ENCODE measurements at places on chromosomes 6 and 20.

- DNase-seq: no peak
Observed at GRCh38 chr6:124999105-124999764, 37.0 kb downstream of the RNF217 start.

DNA sequence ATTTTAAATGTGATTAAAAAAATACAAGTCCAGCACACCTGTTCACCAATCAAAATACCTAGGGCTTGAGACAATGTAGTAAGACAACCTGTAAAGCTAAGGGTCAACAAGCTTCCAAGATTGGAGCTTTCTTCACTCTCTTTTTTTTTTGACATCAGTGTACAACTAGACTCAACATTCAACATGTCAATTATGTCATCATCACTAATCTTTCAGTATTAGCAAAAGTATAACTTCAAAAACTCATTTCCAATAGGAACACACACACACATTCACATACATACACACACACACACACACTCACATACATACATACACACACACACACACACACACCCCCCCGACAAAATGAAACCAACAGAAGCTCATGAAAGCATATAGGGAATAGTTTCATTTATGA lies 26.0 kb downstream of the PRKN start:
- no peak for DNase-seq

GRCh38 chr6:30991891-30992290 lies 8.4 kb downstream of the MUC21 start:
- no peak for DNase-seq

GRCh38 chr6:7058250-7058923 lies 49.4 kb upstream of the RREB1 start:
- no peak for DNase-seq

DNA sequence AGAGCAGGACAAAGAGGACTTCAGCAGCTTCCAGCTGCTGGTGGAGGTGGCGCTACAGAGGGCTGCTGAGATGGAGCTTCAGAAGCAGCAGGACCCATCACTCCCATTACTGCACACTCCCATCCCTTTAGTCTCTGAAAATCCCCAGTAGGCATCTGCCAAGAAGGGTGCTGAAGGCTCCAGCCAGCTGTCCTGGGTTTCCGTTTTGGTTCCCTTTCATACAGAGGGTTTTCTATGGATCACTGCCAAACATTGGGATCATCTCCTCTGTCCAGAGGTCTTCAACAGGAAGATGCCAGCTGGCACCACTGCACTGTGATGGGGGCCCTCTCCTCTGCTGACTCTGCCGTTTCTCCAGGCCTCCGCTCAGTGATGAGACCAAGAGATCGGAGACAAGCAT lies 14.3 kb upstream of the RAB5IF start:
- DNase-seq: no peak

DNA sequence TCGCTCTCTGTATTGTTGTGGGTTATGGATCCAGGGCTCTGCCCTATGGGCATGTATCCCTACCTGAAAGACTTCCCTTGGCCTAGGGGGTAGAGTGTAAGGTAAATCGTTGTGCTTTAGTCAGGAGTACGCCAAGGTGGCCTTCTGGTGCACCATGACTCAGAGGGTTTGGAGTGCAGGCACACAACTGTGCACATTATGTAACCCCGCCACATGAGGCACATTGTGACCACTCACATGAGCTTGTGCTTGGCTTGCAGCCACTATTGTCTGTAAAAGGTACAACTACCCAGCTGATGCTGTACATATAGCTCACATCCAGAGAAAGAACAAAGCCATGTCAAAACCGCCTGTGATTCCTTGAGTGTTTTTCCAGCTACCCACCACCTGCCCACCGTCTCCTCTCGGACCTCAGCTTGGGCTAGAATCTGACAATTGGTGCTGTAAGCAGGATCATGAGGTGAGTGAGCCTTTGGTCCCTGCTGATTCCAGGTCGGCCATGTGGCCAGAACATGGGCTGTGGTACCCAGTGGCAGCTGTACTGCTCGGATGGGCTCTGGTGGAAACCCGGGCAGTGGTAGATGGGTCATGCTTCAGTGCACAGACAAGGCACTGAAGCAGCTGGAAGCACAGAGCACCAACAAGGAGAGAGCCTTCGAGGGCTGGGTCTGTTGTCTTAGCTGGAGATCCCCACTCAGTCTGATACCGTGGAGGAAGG lies 33.8 kb downstream of the HDDC2 start:
- DNase-seq: no peak

DNA sequence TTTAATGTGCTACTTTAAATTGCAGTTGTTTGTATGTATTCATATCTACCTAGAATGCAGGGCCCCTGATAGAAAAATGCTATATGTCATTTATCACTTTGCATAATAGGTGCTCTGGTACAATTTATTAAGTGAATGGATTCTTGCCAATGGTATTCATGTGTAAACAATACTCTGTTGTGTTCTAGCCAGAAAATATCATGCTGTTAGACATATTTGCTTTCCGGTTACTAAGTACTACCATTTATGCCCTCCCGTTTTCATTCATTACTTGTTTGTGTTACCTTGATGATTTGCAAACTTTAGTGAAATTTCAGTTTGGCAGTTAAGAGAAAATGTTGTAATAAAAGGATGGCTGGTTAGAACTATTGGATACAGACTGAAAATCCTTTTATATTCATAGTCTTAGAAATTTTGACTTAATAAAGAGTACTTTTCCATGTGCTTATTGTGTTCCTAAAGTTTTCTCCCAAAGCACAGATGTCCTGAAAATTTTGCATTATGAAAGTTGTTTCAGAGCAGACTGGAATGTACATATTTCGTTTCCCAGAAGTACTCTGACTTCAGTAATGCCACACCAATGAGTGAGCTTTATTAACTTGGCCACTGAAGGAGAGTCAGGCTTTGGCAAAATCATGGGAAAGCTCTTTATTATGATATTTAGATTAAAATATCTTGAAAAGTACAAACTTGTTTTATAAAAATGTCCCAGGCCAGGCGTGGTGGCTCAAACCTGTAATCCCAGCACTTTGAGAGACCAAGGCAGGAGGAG lies 31.5 kb downstream of the RPF2 start:
- DNase-seq: no peak

DNA sequence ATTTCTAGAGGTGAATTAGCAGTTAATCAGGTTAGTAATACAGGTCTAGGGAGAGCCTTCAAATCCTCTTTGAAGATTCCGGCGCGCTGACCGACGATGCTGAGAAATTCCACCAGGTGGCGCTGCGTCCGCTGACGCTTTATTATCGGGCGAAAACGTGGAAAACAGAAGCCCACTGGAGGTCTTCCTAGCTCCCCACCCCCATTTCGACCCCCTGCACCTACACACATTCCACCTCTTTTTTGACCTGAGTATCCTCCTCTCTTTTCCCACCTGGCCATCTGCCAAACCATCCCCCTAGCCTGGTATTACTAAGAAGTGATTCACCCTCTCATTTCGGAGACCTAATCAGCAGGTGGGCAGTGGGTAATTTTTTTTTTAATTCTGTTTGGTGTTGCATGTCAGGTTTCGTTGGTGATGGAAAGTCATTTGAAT lies 65.4 kb upstream of the RIN2 start:
- DNase-seq: peak; percentile 14

- DNase-seq: no peak
Observed at GRCh38 chr6:137353842-137354397, 134.7 kb upstream of the IFNGR1 start.

DNA sequence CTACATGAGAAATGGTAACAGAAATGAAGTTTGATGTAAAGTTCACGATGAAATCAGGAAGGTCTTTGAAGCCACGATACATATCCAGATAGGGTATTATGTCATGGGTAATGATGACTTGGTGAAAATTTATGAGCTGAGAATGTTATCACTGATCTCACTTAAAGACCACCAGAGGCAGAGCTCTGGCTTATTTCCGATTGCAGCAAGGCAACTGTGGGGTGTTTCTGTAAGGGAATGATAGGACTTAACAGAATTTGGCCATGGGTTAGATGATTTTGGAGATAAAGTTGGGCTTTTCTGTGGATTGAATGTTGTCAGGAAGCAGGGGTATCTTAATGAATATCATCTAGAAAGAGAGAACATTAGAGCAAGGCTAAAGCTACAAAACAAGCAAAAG lies 508.4 kb downstream of the HDGFL1 start:
- DNase-seq: no peak

DNA sequence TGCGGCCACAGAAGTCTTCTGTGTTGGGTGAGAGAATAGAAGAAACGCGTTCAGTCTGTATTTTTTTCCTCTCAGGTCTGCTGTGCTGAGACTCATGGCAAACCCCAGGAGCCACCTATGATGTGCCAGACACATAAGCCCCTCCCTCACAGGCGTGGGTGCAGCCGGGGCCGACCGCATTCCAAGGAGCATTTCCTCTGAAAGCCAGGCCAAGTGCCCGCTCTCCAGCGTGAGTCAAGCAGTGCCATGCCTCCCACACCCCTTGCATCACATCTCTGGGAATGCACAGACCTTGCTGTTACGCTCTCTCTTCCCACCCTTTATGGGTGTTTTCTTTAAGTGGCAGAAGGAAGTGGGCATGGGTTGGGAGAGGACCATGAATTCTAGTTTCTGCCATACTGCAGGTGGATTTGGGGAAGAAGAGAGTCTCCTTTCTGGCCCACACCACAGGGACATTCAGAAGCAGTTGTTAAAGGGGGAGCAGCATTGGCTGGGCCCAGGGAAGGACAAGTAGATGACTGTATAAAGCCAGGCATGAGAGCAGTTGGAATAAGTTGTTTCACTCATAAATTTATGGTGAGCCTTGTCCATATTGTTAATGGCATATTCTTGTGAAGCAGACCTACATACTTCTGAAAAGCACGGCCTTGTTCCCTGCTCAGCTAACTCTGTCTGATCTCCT lies 37.1 kb upstream of the TFAP2A start:
- no peak for DNase-seq

GRCh38 chr6:151330130-151330696 lies 61.1 kb downstream of the ZBTB2 start:
- no peak for DNase-seq

GRCh38 chr20:48709058-48709691 lies 118.6 kb downstream of the PREX1 start:
- no peak for DNase-seq

DNA sequence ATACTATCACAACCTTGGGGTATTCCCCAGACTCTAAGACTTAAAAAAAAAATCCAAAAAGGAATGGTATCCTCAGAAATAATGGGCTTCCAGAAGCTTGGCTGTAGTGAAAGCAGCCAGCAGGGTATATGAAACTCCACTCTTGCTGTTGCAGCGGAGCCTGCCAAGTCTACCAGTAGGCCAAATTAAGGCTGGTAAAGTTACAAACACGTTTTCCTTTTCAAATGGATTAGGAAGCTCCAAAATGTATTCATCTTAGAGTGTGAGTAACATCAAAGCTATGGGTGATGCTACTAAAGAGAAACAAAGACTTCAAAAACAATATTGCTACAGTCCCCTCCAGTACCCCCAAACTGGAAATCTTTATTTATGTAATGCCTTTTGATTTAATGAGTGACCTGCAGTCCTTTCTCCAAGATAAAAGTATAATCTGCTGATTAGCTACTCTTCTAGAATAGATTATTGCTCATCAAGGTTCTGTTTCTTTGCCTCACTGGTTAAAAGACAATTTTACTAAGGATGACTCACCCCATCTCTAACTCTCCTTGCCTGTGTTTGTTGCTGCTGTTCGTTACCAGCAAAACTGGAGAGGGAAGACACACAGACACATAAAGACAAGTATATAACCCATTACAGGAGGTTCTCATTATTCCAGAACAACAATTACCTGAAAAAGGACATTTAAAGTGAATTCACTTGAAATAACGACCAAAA lies 84.9 kb downstream of the BTBD9 start:
- no peak for DNase-seq

DNA sequence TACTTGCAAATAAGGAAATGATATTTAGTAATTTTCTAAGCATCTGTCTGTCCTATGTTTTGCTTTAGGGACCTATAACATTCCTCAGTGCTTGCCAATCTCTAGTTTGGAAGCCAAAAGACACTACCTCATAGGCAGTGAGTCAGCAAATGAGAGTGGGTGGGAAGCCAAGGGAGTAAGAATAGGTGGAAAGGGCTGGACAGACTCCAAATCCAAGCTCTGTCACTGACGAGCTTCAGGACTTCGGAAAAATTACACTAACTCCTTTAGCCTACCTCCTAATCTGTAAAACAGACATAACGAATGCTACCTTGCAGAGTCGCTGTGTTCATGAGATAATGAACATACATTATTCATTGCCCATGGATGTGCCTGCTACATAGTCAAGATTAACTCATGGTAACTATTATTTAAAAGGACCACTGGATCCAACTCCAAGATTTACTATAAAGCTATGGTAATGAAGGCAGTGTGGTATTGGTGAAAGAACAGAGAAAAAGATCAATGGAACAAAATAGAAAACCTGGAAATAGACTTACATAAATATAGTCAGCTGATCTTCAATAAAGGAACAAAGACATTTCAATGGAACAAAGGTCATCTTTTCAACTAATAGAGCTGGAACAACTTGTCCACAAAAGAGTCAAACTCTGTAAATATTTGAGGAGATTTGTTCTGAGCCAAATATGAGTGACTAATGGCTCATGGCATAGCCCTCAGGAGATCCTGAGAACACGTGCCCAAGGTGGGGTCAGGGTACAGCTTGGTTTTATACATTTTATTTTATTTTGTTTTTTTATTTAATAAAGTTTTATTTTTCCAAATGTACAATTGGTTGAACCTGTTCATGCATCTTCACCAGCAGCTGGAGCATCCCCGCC lies 64.1 kb downstream of the FAM50B start:
- DNase-seq: no peak

GRCh38 chr6:99498421-99498820 lies 16.8 kb downstream of the USP45 start:
- DNase-seq: no peak

- no peak for DNase-seq
Observed at GRCh38 chr6:1436334-1437306, 47.2 kb downstream of the FOXF2 start.

GRCh38 chr20:22619806-22620205 lies 35.4 kb upstream of the FOXA2 start:
- DNase-seq: no peak

DNA sequence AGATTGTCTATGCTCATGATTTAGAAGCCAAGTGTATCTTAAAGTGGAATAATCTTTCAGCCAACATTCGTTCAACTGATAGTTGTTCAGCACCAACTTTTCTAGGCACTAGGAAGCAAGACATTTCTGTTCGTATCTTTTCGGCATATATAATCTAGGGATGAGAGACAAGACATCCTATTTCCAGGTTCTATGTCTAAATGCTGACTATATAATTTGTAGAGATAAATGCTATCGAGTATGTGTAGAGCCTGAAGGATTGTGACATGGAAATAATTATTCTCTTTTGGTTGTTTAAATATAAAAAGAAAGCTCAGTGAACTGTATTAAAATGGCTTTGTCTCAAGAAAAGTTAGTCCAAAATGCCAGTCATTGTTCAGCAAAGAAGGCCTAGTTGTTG lies 371.6 kb downstream of the DOK5 start:
- no peak for DNase-seq
